ENCODE measurements at places on chromosomes 16 and 17. TPM values are rescaled to one million over a fixed set of nuclear protein-coding genes. Genes with fewer than 3 reads are reported as not detected.

BRD7 gene
- 164 TPM for total RNA-seq

SNAI3 gene
- 0.71 TPM for total RNA-seq

DNA sequence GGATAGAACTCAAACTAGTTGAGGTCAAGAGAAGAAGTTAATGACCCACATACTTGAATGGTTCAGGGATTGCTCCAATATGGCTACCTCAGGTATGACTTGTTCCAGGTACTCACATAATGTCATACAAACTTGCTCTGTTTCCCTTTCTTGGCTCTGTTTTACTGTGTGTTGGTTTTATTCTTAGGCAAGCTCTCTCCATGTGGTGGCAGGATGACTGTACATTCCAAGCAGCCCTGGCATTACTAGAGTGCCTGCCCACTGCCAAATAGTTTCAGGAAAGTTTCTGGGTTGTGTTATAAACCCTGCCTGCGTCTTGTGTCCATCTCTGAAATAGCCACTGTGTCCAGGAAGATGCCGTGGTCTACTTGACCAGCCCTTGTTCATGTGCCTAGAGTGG is 476.8 kb downstream of the SHISA9 start:
- H3K27ac ChIP-seq, result no peak overlapping the region
- H3K36me3 ChIP-seq, result no peaks in the 10 kb centered on the region
- no peaks in the 10 kb centered on the region for H3K4me1 ChIP-seq
- DNase-seq, result no peak
- no peak overlapping the region for H3K4me3 ChIP-seq

GRCh38 chr17:31339906-31340661 is 18.7 kb upstream of the EVI2A start:
- H3K4me1 ChIP-seq, result no peaks in the 10 kb centered on the region
- H3K4me3 ChIP-seq, result no peak overlapping the region
- DNase-seq, result no peak
- H3K36me3 ChIP-seq, result peaks cover 3% of the 10 kb centered on the region

- peak; percentile 87 for DNase-seq
- no peak overlapping the region for H3K4me3 ChIP-seq
- no peaks in the 10 kb centered on the region for H3K36me3 ChIP-seq
- no peaks in the 10 kb centered on the region for H3K27me3 ChIP-seq
Measured at GRCh38 chr17:53032861-53033271, 789.9 kb upstream of the KIF2B start.

GNG13 gene
- total RNA-seq, result not detected

Measured in neural progenitor cell (in vitro differentiated cells).